Stimulated activated CD4-positive, alpha-beta T cell treated with anti-CD3 and anti-CD28 coated beads, TNF-alpha, amount 100 ng/mL, for 1 hour (primary cell): ENCODE measurements at places on chromosomes 4 and X.

DNA sequence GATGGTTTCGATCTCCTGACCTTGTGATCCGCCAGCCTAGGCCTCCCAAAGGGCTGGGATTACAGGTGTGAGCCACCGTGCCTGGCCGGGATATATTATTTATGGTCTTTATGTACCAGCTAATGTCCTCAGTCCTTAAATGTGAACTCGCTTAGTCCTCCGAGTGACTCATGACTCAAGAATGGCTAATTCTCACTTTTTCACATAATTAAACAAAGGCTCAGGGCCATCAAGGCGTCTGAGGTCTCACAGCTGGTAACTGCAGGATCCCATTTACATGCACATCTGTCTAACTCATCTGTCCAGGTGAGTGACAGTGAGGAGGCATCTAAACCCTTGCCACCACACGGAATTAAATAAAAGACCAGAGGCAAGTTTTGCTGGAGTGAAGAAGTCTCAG is 73.5 kb downstream of the HS3ST1 start:
- DNase-seq = no peak

- no peak for DNase-seq
Measured at GRCh38 chrX:72308566-72309296, 3.0 kb upstream of the CITED1 start.

GRCh38 chrX:124085063-124085462 is 123.6 kb downstream of the STAG2 start:
- no peak for DNase-seq

- DNase-seq = no peak
Measured at GRCh38 chrX:9341291-9342201, 123.3 kb upstream of the TBL1X start.

GRCh38 chr4:118774989-118775388 is 60.9 kb downstream of the SEC24D start:
- DNase-seq = no peak

DNA sequence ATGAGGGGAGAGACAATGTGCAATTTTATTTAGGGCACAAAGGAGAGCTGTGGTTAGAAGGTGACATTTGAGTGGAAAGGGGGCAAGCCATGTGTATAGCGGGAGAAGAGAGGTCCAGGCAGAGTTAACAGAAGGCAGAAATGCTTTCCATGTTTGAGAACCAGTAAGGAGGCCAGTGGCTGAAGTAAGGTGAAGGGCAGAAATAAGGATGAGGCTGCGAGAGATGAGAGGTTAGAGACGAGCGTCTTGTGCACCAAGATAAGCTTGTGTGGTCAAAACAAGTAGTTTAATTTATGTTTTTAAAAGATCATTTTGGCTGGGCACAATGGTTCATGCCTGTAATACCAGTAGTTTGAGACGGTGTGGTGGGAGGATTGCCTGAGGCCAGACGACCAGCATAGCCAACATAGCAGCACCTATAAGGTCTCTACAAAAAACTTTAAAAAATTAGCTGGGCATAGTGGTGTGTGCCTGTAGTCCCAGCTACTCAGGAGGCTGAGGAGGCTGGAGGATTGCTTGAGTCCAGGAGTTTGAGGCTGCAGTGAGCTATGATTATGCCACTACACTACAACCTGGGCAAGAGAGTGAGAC is 8.5 kb downstream of the HTT start:
- no peak for DNase-seq

DNA sequence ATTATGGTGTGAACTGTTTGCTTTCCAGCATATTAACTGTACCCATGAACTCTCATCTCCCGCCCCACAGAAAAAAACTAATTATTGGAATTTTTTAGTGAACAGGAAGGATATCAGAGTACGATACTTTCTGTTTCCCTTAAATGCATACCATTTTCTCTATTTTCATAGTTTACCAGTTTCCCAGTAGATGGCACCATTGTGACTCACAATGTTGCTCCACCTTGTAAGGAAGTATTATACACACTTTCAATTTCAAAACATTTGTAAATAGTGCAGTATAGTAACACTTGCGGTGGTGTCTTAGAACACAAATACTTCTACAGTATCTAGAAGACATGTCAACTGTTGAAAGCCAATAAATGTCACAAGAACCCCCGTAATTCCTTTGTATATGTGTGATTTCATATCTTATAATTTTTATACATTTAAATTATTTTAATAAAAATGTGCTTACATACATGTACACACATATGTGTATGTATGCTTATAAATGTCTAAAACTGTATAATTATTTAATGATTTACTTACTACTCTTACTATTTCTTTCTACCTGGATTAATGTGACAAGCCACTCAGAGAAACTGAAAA is 167.3 kb downstream of the SLIT2 start:
- no peak for DNase-seq

- DNase-seq = no peak
Measured at GRCh38 chrX:39605183-39605582, 492.6 kb downstream of the BCOR start.

GRCh38 chr4:68630371-68630770 is 40.1 kb downstream of the UGT2B15 start:
- no peak for DNase-seq

DNA sequence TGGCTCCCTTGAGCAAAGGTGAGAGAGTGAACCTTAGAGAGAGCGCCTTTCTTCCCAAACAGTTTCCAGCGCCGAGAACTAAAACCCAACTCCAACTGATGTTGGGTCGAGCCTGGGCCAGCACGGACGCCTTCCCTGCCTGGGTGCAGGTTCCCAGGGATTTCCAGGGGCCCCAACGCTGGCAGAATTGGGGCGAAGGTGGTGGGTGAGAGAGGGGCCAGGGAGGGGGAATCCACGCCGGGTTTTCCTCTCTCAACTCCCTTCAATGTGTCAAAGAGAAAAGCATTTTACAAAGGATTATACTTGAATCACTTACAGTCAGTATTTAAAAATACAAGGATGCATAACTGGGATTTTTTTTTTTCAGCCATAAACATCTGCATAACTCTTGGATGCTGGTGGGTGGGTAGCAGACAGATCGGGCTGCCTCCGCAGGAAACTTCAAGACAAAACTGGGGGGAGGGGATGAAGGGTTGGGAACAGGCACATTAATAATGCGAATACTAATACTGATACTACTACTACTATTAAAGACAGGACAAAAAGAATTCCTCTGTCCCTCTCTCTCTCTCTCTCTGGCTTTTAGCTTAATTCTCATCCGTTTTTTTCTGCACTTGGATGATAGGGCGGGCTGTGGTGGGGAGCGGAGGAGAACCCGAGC is 1.3 kb upstream of the ARX start:
- no peak for DNase-seq

DNA sequence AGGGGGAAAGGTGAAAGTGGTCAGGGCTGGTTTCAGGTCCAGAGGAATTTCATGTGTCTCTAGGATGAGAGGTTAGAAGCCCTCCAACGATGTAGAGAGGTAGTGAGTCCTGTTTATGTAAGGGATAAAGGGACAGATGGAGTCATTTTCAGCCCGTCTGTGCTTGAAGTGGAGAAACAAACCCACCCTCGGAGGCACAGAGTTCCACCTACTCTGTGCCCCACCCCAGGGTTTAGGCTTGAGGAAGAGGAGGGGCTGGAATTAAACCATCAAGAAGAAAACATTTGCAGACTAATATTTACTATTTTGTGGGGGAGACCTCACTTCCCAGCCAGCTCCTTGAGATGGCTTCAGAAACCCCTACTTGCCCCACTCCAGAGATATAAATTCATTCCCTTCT is 868 bp upstream of the GNL3L start:
- DNase-seq = no peak

GRCh38 chr4:1910643-1911042 is 39.5 kb downstream of the NSD2 start:
- no peak for DNase-seq

GRCh38 chr4:145880355-145880960 is 58.2 kb downstream of the ZNF827 start:
- no peak for DNase-seq

DNA sequence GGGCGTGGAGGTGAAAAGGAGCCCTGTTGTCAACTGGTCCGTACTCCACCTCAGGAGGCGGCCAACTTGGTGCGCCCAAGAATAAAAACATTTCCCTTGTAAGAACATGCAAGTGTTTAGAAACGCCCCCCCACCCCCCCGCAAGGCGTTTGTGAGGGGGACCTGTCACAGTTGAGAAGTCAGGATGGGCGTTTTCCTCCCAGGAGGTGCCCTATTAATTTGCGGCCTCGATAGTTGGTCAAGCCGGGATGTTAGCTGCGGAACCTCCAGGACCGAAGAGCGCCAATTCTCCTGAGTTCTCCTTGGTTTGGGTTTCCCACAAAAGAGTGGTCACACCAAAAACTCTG is 651 bp upstream of the SAP30 start:
- no peak for DNase-seq

- no peak for DNase-seq
Measured at GRCh38 chr4:61212788-61213187, 12.7 kb downstream of the ADGRL3 start.

GRCh38 chr4:183873409-183874185 is 31.5 kb upstream of the STOX2 start:
- no peak for DNase-seq

DNA sequence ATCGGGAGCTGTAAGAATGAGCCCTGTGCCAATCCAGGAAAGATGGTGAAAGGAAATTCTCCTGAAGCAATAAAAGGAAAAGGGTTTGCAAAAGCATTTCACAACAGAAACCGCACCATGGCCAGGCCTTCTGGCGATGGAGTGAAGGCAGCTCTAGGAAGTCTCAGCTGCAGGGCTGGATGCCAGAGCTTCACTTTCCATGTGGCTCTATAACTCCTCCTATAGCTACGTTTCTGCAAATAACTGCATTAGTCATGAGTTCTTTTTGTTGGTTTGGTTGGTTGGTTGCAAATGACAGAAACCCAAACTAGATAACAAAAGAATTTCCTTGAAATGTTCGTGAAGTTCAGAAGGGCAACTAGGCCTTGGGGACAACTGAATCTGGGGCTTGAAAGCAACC is 84.6 kb downstream of the RELL1 start:
- DNase-seq = no peak

- DNase-seq = no peak
Measured at GRCh38 chr4:111689214-111689613, 456.0 kb upstream of the FAM241A start.

DNA sequence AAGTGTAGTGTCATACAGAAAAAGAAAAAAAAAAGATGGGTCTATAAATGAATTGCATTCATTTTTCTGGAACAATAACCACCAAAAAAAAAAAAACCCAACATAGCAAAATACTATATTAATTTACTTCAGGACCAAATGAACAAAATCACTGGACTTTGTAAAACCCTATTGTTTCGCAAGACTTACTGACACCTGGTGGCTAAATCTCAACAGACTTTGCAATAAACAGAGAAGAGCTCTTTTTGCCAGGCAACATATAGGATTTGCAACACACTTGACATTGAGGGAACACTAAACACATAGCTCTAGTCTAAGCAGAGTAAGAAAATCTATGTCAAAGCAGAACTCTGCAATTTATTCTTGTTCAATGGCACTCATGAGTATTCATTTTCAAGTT is 990.2 kb downstream of the STPG2 start:
- no peak for DNase-seq

- no peak for DNase-seq
Measured at GRCh38 chr4:95470622-95471021, 78.2 kb downstream of the UNC5C start.

DNA sequence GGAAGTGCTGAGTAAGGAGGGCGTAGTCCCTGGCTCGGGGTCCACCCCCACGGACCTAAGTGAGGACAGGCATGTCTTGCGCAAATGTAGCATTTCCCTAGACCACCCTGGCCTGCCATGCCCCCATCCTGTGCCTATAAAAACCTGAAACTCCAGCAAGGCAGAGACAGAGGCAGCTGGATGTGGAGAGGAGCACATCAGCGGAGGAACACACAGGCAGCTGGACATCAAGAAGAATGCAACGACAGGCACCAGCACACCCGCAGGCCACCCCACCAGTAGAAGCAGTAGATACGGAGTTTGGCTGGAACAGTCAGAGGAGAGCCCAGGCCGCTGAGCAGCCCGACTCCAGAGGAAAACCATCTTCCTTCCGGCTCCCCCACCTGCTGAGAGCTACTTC is 345.9 kb downstream of the FSTL5 start:
- no peak for DNase-seq

DNA sequence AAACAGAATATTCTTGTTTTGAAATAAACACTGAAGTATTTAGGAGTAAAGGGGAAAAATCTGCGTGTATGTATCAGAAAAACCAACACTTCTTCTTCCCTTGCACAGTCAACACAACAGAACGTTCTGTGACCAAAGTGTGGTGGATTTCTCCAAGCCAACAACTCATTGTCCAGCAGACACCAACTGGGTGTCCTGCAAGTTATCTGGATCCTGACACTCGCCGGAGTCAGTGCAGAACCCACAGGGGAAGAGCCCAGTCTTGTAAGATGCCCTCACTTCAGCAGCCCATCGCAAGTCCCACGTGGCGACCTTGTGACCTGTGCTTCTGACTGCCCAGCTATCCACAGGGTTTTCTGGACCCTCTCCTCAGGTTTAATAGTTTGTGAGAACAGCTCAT is 630.7 kb upstream of the ZFP42 start:
- no peak for DNase-seq

- DNase-seq = no peak
Measured at GRCh38 chrX:153405426-153405825, 4.3 kb upstream of the PNMA6E start.

DNA sequence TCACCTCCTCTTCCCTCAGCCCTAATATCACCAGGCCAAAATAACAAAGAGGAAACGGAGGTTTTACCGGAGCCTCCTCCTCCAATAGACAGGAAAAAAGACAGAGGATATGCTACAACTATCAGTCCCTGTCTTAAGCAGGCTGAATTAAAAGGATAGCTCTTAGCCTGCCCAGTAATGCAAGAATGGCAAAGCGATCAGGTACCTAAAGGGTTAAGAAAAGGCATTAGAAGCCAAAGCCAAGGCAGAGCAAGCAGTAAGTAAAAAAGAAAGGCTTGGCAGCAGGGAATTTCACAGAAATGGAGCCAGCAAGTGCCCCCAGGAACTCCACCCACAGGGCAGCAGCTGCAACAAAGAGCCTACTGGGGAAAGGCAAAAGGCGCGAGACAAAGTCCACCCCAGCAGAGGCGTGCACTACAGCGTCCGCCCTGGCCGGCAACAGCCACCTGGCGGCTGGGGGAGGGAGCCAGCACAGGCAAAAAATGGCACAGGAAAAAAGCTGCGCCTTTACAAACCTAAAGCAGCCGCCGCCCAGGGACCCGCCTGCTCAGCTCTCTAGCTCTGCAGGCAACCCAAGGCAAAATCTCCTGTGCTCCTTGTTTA is 220.6 kb upstream of the ZC4H2 start:
- no peak for DNase-seq

GRCh38 chr4:95186666-95187065 is 362.1 kb downstream of the UNC5C start:
- no peak for DNase-seq

DNA sequence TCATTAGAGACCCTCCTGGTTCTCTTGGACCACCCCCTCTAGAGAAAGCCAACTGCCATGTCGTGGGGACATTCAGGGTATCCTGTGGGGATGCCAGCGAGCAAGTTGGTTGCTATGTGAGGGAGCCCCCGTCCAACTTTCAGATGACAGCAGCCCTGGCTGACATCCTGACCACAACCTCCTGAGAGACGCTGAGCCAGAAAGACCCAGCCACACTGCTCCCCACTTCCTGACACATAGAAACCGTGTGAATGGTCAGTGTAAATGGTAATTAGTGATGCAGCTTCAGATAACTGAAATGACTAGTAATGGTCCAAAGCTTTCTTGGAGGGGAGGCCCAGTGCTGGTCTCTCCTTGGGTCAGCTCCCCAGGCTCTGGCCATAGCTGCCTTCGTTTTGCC is 10.8 kb downstream of the CLCN4 start:
- no peak for DNase-seq
